ENCODE measurements at places on chromosomes 2 and 18.
A peak's percentile ranks its signal among the peaks of the same experiment; 100 is the strongest.

DNA sequence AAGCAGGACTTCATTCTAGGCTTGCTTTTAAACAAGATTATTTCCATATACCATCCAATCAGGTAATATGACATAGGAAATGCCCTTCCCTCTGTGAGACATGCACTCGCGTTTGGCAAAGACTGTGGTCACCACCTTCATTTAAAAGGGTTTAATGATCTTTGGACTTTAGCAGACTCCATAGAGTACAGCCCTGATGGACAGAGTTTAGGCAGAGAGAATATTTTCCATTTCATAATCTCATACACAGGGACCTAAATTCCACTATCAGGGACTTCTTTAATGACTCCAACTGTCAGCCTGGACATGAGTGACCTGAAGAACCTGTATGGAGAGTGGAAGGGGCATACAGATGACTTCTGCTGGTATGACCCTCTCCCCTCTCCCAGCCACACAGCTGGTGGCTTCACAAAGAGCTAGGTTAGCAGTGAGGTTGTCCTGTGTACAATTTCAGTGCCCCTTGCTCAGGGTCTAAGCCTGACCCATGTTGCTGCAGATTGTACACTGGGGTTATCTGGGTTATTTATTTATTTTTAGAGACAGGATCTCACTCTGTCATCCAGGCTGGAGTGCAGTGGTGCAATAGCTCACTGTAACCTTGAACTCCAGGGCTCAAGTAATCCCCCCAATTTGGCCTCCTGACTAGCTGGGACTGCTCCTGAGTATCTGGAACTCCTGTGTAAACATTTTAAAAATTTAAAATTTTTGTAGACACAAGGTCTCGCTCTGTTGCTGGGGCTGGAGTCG is 59.2 kb downstream of the PTPRM start:
- no peak for DNase-seq

DNA sequence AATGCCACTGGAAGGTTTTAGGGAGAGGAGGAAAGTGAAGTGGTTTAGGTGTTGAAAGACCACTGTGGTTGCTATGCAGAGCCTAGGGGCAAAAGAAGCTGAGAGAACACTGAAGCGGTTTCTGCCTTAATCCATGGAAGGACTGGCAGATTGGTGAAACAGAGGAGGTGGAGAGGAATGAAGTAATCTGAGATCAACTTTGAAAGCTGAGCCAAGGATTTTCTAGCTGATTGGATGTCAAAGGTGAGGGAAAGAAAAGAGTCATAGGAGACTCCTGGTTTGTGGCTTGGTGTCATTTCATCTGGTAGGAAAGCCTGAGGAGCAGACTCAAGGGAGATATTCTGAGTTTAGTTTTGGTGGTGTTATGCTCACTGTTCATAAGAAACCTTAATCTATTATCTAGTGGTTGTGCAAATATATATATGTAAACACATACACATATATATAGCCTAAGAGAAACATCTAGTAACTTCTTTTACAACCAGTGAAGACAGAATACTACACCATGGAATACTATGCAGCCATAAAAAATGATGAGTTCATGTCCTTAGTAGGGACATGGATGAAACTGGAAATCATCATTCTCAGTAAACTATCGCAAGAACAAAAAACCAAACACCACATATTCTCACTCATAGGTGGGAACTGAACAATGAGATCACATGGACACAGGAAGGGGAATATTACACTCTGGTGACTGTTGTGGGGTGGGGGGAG is 134.1 kb upstream of the CREB1 start:
- no peak for DNase-seq

DNA sequence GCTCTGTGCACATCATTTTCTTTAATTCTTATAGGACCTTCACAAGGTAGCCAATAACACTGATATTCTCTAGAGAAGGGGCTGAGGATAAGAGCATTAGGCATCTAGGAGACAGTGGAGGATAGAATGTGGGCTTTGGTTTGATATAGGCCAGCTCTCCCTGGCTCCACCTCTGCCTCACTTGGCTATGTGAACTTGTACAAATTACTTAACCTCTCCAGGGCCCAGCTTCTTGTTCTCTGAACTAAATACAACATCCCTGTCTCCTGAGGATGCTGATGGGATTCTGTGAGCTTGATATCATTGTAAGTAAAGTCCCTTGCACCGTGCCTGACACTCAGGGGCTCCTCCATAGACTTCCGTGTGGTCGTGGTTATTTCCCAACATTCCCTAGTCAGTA is 87.3 kb downstream of the ACOXL start:
- no peak for DNase-seq

DNA sequence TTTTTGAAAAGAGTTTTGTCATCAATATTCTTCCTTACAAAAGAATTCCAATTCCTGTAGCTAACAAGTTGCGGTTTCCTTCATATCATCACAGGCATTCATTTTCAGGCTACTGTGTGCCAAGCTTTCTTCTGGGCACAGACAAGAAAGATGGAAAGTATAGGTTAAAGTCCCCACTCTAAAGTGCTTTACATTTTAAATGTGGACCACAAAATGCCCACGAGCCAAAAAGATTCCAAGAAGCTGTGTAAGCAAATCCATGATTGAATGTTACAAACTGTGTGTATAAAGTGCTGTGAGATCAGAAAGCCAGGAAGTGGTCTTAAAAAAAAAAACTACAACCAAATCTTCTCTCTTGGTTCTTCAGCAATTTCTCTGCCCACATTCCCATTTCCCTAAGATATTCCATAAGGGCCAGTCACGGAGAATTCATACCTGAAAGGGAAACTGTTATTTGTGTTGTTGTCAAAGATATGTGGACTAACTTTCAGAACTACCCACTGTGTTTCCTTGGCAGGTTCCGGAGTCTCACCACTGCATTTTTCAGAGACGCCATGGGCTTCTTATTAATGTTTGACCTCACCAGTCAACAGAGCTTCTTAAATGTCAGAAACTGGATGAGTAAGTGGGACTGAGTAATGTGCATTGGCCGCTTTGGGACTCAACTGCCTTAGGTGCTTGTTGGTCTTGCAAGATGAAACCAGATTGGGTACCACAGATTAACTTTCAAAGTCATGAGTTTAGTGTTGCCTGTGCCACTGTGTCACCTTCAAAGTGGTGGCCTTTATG is 55.7 kb downstream of the RAB27B start:
- DNase-seq: no peak

GRCh38 chr18:23232331-23232730 is 97.0 kb downstream of the CABLES1 start:
- no peak for DNase-seq

DNA sequence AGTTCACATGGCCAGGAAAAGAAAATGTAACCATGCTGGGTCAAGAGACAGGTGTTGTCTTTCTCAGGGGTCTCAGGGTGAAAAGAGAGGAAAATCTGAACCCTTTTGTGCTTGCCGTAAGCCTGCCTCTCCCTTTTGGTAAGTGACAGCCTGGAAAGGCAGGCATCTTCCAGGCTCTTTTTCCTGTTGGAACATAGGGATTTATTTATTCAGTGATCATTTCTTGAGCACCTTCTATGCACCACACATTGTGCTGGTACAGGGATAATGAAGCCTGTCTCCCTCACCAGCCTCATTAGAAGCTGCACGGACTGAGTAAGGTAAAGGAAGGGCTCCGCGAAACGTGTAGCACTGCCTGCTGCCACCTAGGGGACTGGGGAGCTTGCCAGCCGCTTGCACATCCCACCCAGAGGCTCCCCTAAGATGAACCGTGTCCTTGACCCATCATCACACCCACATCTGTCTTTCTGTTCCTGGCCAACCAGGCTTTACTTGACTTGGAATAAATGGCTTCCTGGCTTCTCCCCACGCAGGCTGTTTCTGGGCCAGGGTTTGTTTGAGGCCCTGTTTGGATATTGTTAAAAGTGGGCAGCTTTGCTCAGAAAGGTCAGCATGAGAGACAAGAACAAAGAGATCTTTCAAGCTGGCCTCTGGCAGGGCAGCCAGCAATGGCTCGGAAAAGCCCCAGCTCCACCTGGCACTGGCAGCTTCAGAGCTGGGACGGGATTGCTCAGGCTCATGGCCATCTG is 73.3 kb upstream of the MCFD2 start:
- DNase-seq: no peak

DNA sequence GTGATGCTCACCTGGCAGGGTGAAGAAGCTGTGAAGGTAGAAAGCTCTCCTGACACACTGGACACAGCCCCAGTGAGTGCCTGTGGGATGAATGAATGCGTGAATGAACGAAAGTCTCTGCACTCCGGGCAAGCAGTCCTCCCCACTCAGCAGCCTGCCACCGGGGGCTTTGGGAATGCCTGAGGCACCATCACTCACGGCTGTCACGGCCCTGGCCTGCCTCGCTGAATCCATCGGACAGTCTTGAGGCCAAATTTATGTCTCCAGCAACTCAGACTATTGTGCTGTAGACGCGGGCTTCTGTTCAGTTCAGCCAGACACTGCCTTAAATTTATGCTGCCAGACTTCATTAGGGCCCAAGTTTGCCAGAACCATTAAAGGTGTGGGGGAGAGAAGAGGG is 62.9 kb upstream of the TEX51 start:
- no peak for DNase-seq

- DNase-seq: no peak
These were observed 144.7 kb upstream of the STK17B start for GRCh38 chr2:196316050-196316430.

- DNase-seq: no peak
These were observed 81.8 kb downstream of the INPP5D start for GRCh38 chr2:233141901-233142300.

GRCh38 chr2:70683455-70683854 is 84.5 kb downstream of the ADD2 start:
- DNase-seq: no peak

DNA sequence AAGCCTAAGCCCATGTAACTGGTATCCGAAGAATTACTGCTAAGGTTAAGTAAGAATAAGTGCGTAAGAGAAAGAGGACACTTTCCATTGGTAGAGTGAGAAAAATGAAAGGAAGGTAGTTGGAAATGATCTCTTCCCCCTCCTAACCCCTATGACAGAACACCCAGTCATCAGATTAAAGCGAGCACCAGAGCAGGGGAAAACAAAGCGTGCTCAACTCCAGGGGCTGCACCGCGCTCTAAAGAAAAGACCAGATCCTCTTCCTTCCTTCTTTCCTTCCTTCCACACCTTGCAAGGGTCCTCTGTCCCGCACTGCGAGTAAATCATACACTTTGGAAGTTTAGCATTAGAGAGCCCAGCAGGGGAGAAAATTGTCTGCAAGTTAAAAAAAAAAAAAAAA is 971 bp upstream of the CDH7 start:
- DNase-seq: no peak

DNA sequence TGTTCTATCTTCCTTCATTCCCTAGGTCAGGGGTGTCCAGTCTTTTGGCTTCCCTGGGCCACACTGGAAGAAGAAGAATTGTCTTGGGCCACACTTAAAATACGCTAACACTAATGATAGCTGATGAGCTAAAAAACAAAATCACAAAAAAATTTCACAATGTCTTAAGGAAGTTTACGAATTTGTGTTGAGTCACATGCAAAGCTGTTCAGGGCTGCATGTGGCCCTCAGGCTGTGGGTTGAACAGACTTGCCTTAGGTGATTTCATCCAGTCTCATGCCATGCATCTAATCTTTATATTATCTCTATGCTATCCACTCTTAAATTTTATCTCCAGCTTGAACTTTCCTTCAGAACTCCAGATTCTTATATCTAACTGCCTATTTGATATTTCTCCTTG is 80.1 kb downstream of the CCDC85A start:
- DNase-seq: no peak

DNA sequence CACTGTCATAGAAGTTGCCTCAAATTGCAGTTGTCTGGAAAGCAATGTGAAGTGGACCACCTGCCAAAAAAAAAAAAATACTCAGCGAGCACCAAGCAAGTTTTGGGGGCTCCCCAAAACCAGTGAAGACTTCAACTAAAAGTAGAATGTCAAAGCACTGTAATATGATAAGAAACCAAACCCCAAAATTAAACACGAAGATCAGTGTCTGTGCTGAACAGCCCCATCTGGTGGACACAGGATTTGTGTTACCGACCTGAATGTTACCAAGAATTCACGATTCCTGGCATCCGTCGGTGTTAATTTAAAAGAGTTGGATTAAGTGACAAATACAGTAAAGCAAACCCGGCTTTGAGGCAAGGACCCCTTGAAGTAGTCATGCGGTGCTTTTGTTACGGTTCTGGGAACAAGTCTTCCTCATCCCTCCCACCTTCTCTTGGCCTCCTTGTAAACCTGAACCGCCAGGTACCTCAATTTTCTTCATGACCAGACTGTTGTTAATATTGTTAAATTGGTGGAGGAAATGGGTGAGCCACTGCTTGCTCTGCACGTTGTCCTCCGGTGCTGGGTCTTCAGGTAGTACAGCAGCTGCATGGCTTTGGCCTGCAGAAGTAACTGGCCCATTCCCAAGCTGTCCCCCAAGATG is 31.3 kb upstream of the SSB start:
- DNase-seq: peak; percentile 68

DNA sequence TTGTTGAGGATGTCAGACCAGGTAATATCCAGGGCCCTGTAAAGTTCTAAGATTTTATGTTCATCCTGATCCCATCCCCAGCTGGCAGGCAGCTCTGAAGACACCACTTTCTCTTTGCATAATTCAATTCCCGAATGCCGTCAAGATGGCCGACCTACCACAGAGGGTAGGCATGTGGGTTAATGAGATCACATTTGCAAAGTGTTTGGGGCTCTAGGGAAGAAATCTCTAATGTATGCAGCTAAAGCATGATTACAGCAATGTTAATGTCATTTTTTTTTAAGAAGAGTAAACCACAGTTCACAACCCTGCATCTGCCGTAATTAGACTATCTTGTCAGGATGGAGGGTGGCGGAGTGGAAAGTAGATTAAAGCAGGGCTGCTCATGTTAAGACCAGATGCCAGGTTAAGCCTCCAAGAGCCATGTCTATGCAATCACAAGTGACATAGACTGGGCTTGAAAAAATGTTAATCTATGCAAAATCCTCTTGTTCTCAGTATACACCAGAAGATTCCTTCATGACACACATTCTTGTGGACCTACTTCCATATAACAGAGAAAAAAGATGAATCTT is 131.4 kb downstream of the ALK start:
- DNase-seq: no peak

DNA sequence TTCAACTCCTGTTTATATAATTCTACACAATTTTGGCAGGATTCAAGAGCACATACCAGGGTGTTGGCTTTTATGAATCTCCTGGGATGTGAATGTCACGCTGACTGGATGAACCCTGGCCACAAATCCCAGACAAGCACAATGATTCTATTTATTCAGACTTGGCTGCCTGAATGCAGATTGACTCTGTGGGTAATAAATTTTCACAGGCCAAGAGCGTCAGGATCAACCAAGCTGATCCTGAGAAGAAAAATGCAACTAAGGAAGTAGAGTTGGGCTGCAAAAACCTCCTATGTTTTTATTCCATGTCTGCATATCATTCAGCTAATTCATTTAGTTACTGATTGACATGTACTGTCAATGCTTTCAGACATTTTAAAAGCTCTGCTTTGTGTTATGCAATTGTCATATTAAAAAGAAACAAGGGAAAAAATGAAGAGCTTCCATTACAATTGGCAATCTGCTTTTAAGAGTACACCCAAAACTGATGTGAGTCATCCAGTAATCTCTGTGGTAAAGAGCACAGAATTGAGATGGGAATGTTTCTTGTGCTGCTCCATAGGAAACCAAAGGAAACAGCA is 173.0 kb upstream of the REV1 start:
- DNase-seq: no peak

GRCh38 chr2:43269074-43269572 is 42.7 kb upstream of the ZFP36L2 start:
- DNase-seq: no peak

Measured in HuH-7.5 (cell line).